ENCODE measurements at places on chromosomes 5 and 9.

GRCh38 chr5:36675282-36675681, 68.9 kb downstream of the SLC1A3 start:
- DNase-seq, result no peak

GRCh38 chr5:179211068-179211467, 134.2 kb downstream of the ADAMTS2 start:
- no peak for DNase-seq

- DNase-seq, result no peak
These were observed 292.2 kb downstream of the GAS1 start for GRCh38 chr9:86655147-86655546.

- DNase-seq, result no peak
These were observed 236.2 kb downstream of the TLE4 start for GRCh38 chr9:79807971-79808370.

Data from hepatocyte (in vitro differentiated cells).